Activated CD4-positive, CD25-positive, alpha-beta regulatory T cell (primary cell): ENCODE measurements at places on chromosomes 4 and X.

DNA sequence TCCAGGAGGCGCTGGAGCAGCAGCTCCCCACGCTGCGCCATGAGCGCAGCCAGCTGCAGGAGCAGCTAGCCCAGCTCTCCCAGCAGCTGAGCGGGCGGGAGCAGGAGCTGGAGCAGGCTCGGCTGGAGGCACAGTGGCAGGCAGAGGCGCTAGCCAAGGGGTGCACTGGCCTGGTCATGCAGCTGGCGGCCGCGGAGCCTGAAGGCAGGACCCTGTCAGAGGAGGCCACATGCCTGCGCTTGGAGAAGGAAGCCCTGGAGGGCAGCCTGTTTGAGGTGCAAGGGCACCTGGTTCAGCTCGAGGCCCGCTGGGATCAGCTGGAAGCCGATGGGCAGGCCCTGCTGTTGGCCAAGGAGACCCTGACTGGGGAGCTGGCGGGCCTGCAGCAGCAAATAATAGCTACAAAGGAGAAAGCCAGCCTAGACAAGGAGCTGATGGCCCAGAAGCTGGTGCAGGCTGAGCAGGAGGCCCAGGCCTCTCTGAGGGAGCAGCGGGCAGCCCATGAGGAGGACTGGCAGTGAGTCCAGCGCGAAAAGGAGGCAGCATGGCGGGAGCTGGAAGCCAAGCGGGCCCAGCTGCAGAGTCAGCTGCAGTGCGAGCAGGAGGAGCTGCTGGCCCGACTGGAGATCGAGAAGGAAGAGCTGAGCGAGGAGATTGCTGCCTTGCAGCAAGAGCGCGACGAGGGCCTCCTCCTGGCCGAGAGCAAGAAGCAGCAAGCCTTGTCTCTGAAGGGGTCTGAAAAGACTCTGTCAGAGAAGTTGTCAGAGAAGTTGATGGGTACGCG lies 13.6 kb downstream of the SMIM10L2A start:
- DNase-seq, result no peak

DNA sequence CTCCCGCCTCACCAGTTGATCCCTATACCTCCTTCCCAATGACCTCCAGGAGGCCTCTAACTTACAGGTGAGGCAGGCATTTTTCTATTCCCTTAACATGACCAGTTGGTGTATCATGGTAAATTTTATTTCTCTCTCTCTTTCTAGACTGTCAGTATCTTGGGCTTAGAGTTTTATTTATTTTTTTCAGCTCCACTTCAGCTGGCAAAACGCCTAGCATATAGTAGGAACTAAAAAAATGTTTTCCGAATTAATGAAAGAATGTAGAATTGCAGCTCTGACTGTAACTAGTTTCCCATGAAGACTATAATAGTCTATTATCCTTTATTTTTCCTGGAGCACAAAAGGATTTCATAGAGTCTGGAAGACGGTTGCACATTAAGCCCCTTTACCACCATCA lies 84.8 kb downstream of the PDE5A start:
- DNase-seq, result no peak

GRCh38 chr4:67160394-67160793 lies 384.9 kb downstream of the CENPC start:
- DNase-seq, result no peak

DNA sequence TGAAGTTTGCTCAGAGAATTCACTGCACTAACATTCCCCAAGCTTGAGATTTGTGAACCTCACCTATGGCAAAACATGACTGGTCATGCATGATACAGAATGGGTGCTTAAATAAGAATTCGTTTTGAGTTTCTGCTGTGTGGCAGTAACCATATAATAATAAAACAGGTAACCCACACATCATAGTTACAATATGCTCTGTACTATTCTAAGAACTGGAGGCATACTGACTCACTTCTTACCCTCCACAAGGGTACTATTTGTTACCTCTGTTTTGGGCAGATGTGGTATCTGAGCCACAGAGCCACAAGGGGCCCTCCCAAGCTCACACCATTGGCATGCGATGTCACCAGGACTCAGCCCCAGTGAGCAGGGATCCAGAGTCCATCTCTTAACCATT lies 17.6 kb downstream of the SLC2A9 start:
- DNase-seq, result no peak

DNA sequence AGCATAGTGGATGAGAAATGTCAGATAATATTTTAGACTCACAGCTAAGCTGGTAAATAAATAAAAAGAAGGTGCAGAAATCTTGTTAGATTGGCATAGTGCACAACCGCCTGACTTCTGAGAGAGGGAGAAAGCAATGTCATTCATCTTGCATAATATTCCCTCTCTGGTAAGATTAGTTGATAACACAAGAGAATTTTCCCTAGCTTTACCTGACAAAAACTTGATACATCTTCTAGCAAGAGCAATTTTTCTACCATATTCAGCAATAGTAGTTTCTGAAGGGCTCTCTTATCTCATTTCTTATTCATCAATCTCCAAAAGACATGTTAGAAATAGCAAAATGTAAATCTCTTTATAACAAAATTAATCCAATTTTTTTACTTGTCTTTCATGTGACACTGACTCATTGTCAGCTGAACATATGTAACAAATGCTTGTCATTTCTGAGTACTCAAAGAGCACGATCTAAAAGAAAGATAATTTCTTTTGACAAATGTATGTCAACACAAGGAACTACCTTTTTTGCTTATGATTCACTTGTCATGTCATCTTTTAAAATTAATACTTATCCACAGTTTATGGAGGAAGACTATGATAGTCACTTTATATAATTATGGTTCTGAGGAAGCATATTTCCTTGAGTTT lies 240.0 kb downstream of the ARAP2 start:
- DNase-seq, result no peak

DNA sequence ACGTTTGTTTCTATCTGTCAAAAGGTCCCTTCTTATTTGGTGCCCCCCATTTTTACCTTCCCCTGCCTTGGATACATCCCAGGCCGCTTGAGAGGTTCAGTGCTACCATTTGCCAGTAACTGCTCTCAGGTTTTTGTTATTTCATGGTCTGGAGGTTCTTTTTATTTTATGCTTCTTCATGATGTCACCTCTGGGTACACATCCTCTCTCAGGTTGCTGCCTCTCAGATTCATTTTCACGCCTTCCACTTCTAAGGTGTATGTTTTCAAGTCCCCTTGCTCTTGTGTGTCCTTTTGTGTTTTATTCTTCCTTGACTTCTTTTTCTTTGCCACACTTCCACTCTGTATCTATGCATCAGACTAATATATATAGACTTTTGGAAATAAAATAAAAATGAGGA lies 640.1 kb upstream of the AADAT start:
- DNase-seq, result no peak

DNA sequence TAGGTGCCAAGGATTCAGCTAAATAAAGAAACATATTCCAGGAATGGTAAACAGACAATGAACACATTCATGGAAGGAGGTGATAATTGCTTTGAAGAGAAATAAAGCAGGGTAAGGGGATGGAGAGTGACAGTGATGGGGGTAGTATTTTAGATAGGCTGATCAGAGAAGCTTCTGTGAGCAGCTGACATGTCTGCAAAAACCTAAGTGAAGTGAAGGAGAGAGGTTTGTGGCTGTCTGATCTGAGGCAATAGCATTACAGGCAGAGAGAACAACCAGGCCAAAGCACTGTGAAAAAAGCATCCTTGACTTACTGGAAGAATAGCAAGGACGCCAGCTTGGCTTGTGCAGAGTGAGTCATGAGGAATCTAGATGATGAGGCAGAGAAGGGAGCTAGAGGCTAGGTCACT lies 271.9 kb upstream of the GATB start:
- DNase-seq, result no peak

- DNase-seq, result no peak
These were observed 51.0 kb downstream of the NIPAL1 start for GRCh38 chr4:48067536-48067935.

DNA sequence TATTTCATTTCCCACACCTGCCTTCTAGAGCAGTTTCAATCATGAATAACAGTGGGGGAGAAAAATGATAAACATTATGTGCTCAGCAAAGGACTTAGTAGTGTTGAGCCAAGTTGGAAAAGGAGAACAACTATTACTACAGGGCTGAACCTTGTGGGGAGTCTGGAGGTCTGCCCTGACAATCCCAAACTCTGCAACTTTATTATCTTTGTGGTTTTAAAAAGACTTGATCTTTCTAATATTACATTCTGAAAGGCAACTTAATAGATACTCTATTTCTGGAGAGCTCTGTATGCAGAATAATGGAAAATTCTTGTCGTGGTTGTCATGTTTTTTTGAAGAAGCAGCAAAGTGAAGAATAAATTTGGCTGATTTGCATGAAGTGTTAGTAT lies 116.1 kb downstream of the SPCS3 start:
- no peak for DNase-seq

DNA sequence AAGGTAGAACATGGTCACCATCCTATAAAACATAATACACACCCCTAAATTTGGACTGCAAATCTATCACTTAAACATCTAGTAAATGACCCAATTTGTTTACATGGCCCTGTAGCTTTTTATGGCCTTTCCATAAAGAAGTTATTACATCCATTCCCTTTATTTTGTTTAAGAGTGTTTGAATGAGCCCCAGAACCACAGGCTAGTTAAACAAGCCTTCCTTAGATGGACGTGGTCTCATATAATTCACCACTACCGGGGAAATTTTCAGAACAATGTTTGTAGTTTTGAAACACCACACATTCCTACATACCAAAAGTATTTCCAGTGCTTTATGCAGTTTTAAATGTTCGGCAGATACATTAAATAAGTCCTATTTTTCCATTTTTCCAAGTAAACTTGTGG lies 12.3 kb downstream of the PDGFC start:
- no peak for DNase-seq
